ENCODE measurements at places on chromosomes 4 and X. TPM values are rescaled to one million over a fixed set of nuclear protein-coding genes. Genes with fewer than 3 reads are reported as not detected.

HCCS gene
- 39.3 TPM for total RNA-seq

GRCh38 chr4:165743422-165743821 is 129.6 kb upstream of the TLL1 start:
- no peak for DNase-seq

MAD2L1 gene
- 16.2 TPM for total RNA-seq

CEP44 gene
- 16.9 TPM for total RNA-seq

DNA sequence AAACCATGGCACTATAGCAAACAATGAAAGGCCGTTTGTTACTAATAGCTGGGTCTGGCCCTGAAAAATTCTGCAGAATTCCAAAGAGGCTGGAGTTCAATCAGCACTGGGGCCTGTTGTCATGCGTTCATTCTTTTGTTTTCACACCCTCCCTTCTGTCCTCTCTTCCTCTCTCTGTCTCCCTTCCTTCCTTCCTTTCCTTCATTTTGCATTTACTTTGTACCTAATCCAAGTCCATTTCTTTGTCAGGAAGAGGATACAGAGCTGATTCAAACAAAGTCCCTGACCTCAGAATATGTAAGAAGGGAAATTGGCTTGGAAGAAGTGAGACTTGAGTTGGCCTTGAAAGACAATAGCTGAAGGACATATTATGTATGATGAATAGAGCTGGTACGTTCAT is 119.6 kb upstream of the LDB2 start:
- DNase-seq: no peak

DNA sequence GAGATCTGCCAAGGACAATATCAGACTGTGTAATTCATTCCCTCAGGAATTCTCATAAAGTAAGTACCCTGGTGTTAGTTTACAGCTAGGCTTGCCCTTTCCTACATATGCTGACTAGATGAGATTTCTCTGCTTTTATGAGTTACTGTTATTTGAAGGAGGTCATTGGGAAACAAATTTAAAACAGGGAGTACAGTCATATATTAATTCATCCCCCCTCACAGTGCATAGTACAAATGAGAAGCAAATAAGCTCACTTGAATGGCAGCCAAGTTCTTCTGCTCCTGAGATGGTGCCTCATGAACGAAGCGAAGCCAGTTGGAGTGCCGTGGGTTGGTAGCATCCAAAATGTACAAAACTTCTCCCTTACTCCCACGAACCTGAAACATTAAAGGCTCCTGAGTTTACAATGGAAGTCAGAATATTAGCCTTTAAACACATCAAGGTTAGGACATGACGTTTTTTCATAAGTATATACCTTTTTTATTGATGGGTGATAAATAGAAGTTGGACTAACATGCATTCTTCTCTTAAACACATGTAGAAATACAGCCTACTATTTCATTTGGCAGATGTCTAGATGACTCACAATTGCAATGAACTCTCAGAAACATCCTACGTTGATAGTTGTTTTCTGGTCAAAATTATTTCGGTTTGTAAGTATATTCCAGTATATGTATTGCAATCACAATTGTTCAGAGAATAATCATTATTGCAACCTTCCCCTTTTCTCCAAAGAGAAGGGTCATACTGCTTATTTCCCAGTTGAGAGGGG is 69.2 kb downstream of the PRDM5 start:
- DNase-seq: peak; percentile 10

IRS4 gene
- not detected for total RNA-seq

DNA sequence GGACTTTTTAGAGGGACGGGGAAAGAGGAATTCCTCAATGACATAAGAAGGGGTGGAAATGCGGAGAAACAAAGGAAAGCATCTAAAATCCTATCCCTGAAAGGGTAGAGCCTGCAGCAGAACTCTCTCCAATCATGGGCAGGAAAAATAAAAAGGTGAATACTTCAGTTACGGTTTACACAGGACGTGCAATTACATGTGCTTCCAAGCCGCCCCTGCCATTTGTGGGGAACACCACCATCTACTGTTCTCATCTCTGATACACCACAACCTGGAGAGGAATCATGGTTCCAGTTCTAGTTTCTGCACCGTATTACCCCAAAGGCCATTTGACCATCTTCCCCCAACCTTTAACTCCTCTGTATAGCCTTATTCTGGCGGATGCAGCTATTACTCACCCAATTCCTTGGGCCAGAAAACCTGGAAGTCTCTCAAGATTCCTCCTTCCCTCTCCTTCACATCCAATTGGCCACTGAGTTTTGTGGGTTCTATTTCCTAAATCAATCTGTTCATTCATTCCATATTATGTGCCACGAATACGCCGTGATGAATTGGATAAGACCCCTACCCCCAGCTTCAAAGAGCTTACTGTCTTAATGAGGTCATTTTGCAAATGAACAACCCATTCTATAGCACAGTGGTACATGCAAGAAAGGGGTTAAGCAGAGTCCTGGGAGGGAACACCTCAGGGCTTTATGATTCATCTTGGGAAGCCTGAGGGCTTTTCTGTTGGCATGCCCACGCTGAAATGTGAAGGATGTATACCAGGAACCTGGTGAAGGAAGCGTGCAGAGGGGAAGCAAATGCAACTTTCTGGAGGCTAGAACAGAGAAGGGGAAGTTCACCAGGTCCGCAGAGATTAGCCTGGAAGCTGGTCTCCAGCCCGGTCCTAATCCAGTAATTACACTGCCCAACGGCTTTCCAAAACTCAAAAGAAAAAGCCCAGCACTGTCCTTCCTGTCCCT is 1.4 kb upstream of the MSL3 start:
- DNase-seq: no peak

ARHGEF38 gene
- total RNA-seq: not detected

CSAG1 gene
- not detected for total RNA-seq

KDM5C gene
- total RNA-seq: 163 TPM

BGN gene
- 1.4 TPM for total RNA-seq

GRK4 gene
- 5.9 TPM for total RNA-seq

DNA sequence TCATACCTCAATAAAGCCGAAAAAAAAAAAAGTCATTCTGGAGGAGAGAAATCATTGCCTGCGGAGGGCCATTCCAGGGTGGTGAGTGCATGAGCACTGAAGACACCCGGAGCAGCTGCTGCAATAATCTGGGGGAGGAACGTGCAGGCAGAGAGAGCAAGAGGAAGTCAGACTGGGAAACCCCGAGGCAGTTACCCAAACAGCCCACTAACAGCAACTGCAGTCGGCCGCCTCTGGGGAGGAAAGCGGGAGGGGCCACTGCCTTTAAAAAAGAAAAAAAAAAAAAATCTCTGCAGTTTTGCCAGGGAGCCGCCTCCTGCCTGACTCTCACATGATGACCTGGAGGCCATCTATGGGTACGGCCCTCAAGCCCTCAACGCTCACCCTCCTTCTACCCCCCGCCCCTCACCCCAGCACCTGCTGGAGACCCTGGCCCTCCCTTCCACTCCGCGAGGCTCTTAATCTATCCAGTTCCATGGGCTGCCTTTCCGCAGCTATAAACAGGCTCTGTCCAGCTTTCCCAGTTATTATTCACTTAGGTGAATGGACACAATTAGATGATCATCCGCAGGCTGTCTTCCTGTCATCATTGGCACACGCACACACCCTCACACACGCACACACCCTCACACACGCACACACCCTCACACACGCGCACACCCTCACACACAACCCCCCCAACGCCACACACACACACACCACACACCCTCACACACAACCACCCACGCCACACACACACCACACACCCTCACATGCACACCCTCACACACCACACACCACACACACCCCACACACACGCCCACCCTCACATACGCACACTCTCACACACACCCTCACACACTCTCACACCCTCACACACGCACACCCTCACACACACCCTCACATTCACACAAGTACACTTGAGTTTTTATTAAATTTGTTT is 3.4 kb upstream of the AVPR2 start:
- DNase-seq: peak; percentile 76

DNA sequence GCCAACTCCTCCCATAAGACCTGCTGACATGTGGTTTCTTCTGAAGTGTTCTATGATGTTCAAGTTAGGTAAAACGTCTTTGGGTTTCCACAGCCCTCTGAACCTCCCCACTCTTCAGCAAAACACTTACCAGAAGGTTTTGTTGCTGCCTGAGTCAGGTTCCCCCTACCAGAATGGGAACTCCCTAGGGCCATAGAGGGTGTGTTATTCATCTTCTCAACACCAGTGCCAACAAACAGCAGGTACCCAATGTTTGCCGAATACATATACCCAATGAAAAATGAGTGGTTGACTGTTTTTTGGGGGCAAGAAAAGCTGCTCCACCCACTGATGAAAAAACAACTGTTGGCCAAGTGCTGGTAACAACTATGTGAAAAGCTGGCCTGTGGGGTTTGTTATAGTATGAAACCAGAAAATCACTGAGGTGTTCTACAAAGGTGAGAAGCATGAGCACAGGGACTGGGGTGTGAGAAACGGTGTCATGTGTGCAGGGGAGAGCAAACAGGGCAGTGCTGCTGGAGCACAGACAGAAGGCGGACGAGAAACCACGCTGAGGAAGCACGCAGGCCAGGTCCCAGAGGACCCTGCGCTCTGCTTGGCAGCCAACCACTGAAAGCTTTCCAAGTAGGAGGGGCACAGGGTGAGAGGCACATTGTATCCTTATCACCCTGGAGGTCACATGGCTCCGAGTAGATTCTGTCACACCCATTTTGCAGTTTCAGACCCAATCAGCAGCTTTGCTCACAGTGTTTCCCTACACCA is 28.8 kb downstream of the ATP8A1 start:
- DNase-seq: no peak

GRCh38 chr4:149293046-149293649 is 522.5 kb downstream of the IQCM start:
- no peak for DNase-seq

LDB2 gene
- not detected for total RNA-seq

EPHA5 gene
- total RNA-seq: 0.12 TPM

DNA sequence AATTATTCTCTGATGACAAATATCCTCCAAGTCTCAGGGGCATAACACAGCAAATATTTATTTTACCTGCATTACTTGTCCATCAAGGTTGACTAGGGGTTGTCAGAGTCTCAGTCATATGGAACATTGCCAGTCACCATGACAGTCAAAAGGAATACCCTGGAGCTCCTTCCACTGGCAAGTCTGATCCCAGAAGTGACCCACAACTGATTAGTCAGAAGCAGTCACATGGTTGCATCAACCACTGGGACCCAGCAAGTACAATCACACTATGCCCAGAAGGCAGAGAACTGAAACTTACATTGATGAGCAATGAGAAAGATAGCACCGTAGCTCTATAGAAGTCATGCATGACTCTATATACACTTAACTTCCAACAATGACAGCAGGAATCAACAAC is 41.9 kb upstream of the SOD3 start:
- peak; percentile 88 for DNase-seq

DNA sequence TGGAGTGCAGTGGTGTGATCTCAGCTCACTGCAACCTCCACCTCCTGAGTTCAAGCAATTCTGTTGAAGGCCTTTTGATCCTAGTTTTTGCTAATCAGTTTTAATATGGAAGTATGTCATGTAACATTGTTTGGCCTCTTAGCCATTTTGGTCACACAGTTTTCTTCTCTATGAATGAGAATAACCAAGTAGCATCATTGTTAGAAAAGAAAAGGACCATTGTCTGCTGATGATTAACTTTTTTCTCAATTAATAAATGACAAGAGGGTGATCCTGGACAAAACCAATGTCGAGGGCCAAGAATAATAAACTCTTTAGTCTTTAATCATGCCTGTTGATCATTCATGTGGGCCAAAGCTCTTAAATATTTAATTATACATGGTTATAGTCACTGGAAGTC is 289.3 kb upstream of the MAGEB2 start:
- DNase-seq: no peak

DNA sequence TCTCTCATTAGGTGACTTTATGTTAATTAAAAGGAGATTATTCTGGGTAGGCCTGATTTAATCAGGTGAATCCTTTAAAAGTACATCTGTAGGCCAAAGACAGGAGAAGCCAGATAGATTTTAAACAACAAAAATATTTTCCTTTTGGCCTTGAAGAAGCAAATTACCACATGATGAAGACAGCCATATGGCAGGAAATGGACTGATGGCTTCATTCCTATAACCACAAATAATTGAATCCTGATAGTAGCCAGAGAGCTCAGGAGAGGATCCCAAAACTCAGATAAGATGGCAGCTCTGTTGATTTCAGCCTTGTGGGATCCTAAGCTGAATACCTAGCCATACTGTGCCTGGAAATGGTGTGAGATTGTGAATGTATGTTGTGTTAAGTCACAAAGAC is 66.1 kb upstream of the PRKX start:
- no peak for DNase-seq

DNA sequence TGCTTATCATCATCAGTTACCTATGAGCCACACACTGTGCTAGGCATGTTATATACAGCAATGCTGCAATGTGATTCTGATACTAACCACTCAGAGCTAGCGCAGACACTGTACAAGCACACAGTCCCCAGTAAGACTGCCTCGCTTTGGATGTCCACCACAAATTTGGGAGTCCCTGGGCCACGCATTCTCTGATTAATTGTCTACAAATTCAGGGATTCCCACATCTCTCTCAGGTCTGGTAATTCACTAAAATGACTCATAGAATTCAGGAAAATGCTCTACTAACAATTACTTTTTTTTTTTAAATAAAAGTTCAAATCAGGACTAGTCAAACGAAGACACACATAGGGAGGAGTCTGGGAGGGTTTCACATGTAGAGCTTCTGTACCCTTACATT is 652.1 kb upstream of the AADAT start:
- no peak for DNase-seq

DNA sequence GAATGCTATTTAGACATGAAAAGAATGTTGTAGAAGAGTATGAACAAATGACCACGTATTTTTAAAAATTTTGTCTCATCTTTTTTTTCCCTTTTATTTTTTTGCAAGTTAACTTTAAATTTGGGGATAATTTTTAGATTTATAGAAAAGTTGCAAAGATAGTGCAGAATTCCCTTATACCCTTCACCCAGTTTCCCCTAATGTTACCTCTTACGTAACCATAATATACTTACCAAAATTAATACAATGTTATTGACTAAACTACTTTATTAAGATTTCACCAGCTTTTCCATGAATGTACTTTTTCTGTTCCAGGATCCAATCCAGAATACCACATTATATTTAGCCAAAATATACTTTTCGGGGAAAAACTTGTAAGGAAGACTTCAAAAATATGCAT is 12.3 kb downstream of the CHRNA9 start:
- no peak for DNase-seq

ARMCX2 gene
- total RNA-seq: not detected

VCX3B gene
- total RNA-seq: not detected

Measured in MCF 10A (cell line).